ENCODE measurements at places on chromosomes 12 and 14.

DNA sequence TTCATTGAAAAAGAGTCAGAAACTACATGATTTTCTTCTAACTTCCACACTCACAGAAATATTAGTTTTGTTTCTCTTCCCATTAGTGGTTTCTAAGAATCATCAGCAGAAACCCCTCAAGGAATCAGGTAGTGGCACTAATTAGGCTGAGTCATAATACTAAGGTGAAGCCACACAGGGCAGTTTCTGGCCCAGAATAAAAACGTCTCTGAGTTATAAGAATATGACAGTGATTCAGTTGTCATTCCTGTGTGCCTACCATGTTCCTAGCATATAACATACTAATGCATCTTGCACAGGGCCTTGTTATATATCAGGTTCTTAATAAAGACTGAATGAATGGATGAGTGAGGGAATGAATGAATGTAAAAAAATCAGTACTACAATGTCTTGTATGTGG, 206.0 kb upstream of the PLEKHG7 start:
- no peak for DNase-seq

DNA sequence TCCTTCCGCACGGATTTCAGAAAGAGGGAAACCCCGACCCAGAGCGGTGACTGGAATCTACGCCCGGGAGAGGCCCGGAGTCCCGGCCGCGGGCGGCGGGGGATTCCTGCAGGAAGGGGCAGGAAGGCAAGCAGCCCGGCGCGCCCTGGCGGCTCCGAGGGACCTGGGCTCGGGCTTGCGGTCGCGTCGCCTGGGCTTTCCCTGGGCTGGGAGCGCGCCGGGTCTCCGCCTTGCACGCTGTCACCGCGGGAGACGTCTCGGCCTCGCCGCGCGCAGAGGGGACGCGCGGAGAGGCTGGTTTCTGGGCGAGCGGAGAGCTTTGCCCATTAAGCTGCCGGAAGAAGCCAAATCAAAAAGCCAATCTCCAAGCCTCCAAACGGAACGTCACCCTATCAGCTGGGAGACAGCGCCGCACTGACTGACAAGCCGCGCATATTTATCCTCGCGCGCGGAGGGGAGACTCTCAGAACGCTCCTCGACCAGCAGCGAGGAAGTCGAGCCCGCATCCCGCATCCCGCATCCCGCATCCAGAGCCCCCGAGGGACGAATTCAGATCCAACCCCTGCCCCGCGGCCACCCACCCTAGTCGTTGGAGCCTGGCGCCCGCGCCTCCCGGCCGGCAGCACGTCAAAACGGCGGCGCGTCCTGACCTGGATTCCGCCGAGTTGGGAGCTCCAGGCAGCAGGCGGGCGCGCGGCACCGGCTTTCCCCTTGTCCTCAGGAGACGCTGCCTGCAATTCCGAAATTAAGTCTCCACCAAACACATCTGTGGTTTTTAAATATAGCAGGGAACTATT, at the start of gene SLC8A3:
TSS of gene SLC8A3 (minus strand) at position 293 of the 797 bp plus-strand sequence. CDS start 20,529 bp downstream, outside the sequence.
- DNase-seq, result peak; percentile 48

DNA sequence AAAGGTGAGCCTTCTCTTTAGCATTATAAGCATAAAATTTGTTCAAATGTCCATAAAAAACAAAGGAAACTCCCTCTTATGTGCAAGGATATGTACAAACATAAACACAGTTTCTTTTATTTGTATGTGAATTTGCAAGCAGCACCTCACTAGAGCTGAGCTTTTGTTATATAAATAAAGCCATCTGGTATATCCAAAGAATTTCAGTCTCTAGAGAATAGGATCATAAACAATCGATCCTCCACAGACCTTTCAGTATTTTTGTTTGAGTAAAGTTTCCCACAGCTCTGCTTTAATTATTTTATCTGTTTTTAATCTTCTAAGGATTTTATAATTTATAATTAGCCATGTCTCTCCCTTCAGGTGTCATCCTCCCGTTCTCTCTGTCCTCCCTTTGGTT, 89.2 kb downstream of the OTOGL start:
- DNase-seq, result no peak

GRCh38 chr14:68011406-68012028, 191.9 kb downstream of the RAD51B start:
- no peak for DNase-seq

DNA sequence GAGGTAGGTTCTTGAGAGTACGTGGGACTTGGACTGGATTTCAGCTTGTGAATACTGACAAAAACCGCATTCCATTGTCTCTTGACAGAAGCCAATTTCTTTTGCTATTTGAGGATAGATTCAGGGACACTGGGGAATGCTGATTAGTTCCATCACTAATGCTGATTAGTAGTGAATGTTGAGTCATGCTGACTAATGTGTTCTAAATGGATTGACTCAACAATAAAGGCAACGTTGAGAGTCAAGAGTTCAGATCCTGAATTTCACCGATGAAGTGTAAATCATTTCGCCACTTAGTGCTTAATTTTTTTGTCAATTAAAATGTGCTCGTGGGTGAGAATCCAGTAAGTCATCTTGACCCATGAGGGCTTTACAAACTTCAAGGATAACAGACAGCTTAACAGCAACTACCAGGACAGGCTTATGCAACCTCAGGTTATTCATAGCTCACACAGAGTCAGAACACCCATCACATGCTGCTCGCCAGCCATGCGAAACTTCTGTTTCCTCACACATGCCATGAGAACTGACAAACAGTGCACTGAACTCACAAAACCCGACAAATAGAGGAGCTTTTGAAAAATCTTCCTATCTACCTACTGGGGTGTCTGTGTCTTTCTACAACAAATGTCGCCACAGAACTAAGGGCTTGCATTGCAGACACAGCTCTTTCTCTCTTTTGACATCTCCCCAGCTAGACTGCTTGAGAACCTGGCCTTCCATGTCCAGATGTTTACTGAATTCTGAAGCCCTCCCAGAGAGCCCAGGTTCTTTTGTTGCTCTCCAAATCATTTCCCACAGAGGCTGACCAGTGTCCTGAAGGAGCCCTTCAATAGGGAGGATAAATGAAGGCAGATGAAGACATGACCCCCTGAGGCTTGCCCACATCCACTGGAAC, 316.4 kb downstream of the ZFP36L1 start:
- peak; percentile 72 for DNase-seq

- DNase-seq, result no peak
Observed at GRCh38 chr12:40650038-40650704, 42.1 kb upstream of the CNTN1 start.

GRCh38 chr12:3380200-3381043, 110.6 kb upstream of the PRMT8 start:
- no peak for DNase-seq

GRCh38 chr14:63032641-63033040, 12.6 kb downstream of the KCNH5 start:
- DNase-seq, result no peak

GRCh38 chr14:32993921-32994320, 55.2 kb downstream of the NPAS3 start:
- DNase-seq, result no peak

GRCh38 chr14:70108419-70108818, 80.3 kb downstream of the SLC8A3 start:
- no peak for DNase-seq

DNA sequence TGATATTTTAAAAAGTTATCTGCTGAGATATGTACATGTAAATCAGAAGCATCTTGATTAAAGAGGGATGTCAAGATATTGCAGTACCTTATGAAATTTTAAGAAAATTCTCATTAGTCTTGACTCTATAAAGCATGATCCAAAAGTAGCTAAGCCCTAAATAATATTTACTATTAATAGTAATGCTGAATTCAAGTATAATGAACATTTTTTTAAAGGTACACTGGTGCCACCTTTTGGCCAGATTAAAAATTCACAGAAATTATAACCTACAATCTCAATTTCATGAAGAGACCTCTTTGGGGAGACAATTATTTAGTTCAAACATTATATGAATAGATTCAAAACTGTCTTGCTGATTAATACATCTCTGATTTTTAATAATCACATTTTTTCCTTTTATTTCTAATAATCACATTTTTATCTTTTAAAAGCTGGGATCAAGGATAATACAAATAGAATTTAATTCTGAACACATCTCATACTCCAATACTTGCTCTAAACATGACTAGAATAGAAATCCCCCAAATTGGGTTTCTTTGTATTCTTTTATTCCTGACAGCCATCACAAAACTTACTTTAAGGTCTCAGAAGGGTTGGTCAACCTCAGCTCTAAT, 13.4 kb downstream of the AKAP5 start:
- DNase-seq, result no peak

- no peak for DNase-seq
Observed at GRCh38 chr14:75182821-75183220, 6.4 kb upstream of the TMED10 start.

DNA sequence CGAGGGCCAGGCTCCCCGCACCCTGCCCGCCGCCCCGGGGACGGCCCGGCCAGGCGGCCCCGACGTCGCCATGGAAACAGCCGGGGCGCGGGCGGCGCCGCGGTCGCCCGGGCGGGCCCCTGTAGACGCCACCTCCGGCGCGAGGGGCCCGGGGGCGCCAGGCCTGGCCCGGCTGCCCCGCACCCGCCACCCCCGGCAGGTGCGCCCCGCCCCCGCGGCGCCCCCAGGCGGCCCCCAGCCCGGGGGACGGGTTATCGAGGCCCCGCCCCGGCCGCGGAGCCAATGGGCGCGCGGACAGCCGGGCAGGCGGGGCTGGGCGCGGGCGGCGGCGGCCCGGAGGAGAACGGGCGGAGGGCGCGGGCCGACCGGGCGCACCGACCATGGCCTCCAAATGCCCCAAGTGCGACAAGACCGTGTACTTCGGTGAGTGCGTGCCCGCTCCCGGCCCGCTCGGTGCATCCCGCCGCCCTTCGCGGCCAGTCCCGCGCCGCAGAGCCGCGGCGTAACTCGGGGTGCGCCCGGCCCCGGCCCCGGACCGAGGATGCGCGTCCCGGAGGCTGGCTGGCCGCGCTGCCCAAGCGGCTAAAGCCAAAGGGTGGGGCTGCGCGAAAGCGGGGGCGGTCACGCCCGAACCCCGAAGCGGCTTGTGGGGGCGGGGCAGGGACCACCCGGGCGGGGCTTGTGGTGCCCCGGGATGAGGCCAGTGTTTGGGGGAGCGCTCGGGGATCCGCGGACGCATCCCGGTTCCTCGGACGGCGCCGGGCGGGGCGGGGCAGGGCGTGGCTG, at the start of gene CRIP2:
TSS of gene CRIP2 (plus strand) at position 339 of the 786 bp plus-strand sequence. CDS start at position 381, 42 bp downstream.
- peak; percentile 77 for DNase-seq

DNA sequence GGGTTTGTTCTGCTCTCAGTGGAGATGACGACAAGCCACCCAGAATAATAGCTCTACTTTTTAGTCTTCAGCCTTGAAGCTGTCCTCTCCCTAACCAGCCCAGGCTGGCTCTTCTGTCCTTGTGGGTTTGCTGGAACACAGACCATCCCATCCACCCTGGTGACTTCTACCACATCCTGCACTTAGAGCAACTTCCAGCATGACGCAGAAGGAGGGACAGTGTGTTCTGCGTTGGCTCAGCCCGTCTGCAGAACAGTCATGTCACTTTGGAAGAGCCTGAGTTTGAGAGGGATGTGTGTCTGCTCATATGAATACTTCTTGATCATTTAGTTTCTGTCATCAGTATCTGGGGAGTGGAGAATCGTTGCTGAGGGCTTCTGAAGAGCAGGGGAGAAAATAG, 198.0 kb downstream of the CACNA1C start:
- DNase-seq, result no peak

DNA sequence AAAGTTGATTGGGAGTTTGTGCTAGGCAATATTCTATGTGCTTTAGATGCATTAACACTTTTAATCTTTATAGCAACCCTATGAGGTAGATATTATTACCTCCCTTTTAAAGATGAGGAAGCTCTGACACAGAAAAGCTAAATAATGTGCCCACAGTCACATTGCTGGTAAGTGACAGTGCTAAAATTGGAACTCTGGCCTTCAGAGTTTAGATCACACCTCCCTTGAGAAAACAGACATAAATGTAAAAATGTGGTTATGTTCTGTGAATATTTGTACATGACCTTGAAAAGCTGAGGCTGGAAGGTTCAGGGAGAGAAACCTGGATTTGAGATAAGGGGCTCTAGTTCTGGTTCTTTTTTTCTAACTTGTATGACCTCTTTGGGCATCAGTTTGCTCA, 1.9 kb downstream of the ABHD4 start:
- no peak for DNase-seq

GRCh38 chr12:20808521-20808920, 2.0 kb upstream of the SLCO1B3 start:
- no peak for DNase-seq

DNA sequence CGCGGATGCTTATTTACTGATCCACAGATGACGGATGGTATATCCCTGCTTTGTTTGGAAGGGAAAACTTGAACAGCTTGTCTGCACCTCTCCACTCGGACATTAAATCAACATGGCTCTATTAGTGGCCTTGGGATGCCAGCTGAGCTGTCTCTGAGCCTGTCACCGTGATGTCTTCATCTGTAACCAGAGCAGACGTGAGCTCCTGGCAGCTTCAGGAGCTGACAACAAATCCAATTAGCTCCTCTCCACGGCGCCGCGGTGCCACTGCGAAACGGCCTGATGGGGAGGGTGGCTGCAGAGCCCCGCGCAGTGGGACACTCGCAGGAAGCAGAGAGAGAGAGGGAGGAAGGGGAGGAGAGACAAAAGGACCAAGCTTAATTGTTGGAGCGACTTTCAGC, 112.3 kb downstream of the PAPOLA start:
- no peak for DNase-seq

DNA sequence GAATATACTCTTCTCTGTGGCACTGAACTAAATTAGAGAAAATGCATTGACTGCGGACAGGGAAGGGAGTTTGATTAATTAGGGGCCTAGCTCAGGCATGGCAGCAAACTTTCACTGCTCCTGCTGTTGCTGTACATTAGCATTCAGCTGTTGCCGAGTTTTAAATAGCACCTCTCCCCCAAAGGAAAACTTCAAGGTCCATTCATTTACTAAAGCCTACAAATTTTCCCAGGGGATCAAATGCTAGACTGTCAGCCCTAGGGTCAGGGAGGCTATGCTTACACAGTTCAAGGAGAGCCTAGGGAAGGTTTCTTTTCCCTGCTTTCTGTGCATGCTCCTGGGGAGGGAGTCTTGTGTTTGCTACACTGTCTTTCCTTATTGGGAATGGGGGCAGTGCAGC, 60.0 kb upstream of the GZMB start:
- DNase-seq, result no peak

GRCh38 chr14:100261621-100262020, 22.7 kb downstream of the YY1 start:
- no peak for DNase-seq

DNA sequence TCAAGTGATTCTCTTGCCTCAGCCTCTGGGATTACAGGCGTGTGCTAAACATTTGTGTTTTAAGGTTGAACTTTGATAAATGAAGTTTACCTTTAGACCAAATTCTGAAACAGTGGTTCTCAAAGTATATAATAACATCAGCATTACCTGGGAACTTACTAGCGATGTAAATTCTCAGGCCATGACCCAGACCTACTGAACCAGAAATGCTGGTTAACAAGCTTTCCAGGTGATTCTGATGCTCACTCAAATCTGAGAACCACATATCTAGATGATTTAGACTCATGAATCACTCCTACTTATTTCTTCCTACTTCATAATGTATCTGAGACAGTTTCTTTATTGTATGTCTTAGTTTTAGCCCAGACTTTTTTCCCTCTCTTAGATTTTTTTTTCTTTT, 43.6 kb downstream of the RAD51B start:
- DNase-seq, result no peak
